Erythroblast (primary cell): ENCODE measurements at places on chromosomes 7 and 10.

- no peak for DNase-seq
Observed at GRCh38 chr10:97570789-97571471, 1.6 kb upstream of the ANKRD2 start.

DNA sequence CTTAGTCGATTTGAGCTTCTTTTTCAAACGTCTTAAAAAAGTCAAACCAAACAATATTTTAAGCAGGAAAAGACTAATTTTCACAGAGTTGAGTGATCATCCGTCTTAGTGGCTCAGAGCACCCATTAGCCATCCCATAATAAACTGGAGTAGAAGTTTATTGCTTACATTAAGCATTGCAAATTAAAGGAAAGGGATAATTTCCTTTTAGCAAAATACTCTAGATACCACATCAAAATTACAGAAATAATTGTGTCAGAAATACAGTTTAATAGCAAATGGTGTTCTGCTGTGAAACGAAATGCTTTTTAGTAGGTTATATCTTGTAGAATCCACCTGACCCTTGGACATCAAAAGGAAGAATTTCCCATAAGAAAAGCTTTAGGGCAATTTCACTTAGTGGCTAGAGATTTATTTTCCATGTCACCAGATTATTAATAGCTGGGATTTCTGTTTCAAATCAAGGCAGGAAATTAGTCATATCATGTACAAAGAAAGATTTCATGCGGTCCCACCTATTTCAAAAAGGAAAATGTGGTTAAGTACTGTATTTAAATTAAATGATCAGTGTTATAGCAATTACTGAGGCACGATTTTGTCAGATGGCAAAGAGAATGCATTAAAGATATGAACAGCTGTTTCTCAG, 96.2 kb downstream of the NPTX2 start:
- DNase-seq = no peak

DNA sequence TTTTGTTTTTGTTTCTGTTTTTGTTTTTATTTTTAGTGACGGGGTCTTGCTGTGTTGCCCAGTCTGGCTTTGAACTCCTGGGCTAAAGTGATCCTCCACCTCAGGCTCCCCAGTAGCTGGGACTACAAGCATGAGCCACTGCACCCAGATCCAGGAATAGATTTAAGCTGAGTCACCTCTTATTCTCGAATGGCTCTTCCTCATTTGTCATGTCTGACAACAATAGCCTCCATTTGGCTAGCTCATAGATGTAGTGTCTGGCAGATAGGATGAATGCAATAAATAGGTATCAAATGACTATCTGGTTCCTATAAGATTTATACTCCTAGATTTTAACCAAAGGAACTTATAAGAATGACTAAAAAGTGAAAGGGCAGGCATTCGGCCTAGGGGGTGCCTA, 172.9 kb downstream of the TMEM26 start:
- no peak for DNase-seq

GRCh38 chr10:1524540-1524939, 212.8 kb downstream of the ADARB2 start:
- DNase-seq = no peak
